NCI-H1930 (cell line): ENCODE measurements at places on chromosomes 16 and 17.

GRCh38 chr16:2086812-2087747, 39.3 kb downstream of the TSC2 start:
- no peak for DNase-seq

- no peak for DNase-seq
Measured at GRCh38 chr16:85422632-85423550, 190.2 kb upstream of the GSE1 start.

- DNase-seq: no peak
Measured at GRCh38 chr16:48911700-48912099, 301.7 kb upstream of the N4BP1 start.

DNA sequence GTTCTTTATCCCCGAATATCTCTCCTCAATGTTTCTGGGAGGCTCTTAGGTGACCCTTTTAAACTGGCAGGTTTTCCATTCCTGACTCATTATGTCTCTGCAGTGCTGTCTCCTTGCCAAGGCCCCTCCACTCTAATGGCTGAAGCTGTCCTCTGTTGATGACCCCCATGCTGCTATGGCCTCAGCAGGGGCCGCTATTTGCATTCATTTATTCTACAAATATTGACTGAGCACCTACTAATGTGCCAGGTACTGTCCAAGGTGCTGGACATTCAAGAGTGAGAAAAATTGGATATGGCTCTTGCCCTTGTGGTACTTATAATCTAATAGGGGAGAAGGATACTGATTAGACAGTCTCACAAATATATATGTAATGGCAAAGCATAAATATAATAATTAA, 55.4 kb downstream of the GP2 start:
- no peak for DNase-seq

DNA sequence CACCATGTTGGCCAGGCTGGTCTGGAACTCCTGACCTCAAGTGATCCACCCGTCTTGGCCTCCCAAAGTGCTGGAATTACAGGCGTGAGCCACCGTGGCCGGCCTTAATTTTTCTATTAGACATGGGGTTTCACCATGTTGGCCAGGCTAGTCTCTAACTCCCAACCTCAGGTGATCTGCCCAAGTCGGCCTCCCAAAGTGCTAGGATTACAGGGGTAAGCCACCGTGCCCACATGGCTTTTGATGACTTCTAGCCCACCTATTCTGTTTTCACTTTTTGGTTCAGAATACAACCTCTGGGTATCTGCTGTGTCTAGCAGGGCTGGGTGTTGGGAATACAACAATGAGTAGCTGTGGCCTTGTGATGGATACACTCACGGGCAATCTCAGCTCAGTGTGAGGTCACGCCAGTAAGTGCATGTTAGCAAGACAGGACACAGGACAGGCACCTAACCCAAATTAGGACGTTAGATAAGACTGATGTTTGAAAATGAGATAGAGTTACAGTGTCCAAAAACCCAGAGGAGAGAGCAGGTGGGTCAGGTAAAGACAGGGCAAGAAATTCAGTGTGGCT, 14.1 kb upstream of the YWHAE start:
- DNase-seq: no peak

DNA sequence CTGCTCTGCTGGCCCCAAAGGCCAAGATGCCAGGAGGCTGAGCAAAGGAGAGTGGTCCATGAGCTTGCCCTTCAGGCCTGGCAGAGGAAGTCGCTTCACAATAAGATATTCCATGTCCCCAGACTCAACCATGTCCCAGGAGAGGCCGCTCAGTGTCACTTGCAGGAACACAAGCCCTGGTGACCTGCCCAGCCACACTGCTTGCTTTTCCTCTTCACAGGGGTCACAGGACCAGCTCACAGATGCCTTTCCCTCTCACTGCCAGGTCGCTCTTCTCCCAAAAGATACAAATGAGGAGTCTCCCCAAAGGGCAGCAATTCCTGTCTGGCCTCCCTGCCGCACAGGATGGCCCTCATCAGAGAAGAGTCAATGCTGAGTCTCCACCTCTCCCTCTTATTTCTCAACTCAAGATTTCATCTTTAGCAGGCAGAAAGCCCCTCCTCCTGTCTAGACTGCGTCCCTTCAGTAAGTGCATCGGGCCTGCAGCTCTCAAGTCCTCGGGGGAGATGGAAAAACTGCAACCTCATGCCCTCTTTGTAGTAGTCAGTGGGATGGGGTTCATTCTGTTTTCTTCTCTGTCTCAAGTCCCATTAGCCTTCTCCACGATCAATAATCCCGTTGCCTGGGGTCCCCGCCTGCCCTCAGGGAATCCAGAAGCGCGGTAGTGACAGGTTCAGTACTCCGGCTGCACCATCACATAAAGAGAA, 5.0 kb downstream of the JUP start:
- no peak for DNase-seq

- DNase-seq: peak; percentile 56
Measured at GRCh38 chr17:35460354-35460851, 11.8 kb upstream of the SLFN13 start.

- no peak for DNase-seq
Measured at GRCh38 chr16:53822936-53823529, 119.1 kb downstream of the FTO start.

- DNase-seq: no peak
Measured at GRCh38 chr17:39742856-39743436, 5.2 kb downstream of the GRB7 start.

- peak; percentile 17 for DNase-seq
Measured at GRCh38 chr17:36072431-36073121, 8.5 kb downstream of the CCL18 start.

DNA sequence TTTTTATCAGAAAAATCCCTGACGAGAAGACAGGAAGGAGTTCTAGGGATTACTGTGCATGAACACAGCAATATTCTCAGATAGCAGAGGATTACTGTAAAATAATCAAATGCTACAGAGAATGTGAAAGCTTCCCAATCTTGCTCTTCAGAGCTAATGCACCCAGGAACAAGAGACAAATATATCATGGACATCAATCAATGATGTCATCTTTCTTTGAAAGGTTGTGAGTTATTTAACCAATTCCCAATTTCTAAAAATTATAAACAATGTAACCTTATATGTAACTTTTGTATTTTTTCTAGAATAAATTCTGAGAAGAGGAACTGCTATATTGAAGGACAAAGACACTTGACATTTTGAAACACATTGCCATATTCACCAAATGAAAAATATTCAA, 46.5 kb downstream of the BRD7 start:
- DNase-seq: no peak

GRCh38 chr16:2091547-2092255, 43.9 kb downstream of the TSC2 start:
- no peak for DNase-seq

DNA sequence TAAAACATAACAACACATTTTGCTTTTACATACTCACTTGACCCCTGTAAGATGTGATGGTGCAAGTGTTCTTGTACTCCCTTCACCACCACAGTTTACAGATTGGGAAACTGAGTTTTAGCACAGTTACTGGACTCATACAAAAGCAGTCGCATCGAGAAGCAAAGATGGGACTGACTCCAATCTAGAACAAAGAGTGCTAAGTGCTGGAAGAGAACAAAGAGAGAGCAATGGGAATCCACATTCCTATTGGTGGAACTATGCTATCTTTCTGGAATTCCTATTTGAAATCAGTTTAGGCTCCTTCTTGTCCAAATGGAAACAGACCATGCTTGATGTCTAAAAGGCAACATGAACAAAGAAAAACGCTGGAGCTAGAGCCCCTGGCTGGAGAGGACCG, 9.1 kb downstream of the TOM1L2 start:
- DNase-seq: no peak

DNA sequence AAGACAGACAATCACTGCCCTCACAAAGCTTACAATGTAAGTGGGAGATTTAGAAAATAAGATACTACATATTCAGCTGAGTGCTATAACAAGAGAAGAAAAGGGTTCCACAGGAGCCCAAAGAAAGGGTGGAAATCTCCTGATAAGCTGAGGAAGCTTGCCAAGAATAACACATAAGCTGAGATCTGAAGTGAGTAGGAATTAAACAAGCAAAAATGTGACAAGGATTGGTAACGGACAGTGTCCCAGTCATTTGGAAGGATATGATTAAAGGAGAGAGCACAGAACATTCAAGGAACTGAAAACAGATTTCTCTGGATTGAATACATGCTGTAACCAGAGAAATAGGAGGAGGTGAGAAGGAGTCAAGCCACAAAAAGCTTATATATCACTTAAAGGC, 13.0 kb downstream of the CDYL2 start:
- DNase-seq: no peak

DNA sequence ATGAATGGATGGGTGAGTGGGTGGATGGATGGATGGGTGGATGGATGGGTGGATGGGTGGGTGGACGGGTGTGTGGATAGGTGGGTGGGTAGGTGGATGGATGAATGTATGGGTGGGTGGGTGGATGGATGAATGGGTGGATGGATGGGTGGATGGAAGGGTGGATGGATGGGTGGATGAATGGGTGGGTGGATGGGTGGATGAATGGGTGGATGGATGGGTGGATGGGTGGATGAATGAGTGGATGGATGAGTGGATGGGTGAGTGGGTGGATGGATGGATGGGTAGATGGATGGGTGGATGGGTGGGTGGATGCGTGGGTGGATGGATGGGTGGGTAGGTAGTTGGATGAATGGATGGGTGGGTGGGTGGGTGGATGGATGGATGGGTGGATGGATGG, 13.2 kb upstream of the ATP2C2 start:
- DNase-seq: no peak

GRCh38 chr17:62823111-62823893, 15.2 kb upstream of the MARCHF10 start:
- DNase-seq: no peak

DNA sequence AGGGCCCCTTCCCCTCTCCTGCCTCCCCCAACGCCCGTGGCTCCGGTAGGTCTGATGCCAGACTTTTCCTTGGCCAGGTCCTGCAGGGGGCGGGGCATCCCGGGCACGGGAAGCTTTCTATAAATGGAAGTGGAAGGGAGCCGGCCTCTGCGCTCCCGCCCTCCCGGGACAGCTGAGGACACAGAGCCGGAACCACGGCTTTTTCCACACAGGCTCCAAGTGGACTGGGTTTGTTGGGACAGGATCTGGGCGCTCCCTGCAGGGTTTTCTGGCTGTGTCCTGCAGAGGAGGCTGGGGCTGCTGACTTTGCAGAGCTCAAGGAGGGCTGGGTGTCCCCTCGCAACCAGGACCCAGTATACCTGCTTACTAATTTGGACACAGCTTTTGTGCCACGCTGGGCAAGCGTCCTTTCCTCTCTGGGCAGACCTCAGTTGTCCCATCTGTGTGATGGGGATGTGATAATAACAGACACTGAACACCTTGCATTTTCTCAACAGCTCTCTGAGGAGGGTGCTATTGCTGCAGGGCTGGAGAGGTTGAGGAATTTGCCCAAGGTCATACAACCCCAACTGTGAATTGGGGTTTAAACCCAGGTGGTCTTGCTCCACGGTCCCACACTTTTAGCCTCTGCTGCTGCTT, 1.8 kb downstream of the TNS4 start:
- DNase-seq: no peak

DNA sequence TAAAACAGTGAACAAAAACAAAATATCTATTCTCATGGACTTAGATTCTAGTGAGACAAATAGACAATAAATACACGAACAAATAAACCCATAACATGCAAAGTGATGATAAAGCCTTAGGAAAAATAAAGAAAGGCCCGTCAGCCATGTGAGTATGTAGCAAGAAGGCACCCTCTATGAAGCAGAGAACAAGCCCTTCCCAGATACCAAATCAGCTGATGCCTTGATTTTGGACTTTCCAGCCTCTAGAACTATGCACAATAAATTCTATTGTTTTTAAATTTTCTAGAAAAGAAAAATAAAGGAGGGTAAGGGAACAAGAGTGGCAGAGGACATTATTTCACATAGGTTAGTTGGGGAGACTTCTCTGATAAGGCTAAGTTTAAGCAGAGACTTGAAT, 40.7 kb upstream of the SMURF2 start:
- no peak for DNase-seq

DNA sequence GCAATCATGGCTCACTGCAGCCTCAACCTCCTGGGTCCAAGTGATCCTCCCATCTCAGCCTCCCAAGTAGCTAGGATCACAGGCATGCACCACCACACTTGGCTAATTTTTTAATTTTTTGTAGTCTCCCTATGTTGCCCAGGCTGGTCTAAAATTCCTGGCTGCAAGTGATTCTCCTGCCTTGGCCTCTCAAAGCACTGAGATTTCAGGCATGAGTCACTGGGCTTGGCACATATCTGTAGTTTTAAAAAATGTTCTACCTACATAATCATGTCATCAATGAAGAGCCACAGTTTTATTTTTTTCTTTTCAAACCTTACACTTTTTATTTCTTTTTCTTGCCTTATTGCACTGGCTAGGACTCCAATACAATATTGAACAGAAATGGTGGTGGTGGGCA, 33.1 kb upstream of the COL1A1 start:
- DNase-seq: no peak

DNA sequence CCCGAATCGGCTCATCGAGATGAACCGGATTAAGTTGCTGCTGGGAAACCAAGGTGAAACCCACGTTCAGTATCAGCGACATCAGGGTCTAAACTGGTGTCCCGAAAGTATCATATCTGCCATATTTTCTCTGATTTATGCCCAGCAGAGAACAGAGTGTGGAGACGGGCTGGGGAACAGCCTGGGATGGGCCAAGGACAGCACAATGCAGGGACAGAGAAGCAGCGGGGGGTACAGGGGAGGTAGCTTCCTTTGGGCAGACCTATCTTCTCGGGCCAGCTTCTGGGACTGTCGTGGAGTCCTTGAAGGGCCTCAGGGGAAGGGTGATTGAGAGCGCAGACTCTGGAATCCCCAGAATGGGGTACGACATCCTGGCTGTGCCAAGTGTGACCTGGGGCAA, 17.5 kb upstream of the MLKL start:
- DNase-seq: no peak

GRCh38 chr17:57487573-57487972, 231.2 kb downstream of the MSI2 start:
- no peak for DNase-seq

DNA sequence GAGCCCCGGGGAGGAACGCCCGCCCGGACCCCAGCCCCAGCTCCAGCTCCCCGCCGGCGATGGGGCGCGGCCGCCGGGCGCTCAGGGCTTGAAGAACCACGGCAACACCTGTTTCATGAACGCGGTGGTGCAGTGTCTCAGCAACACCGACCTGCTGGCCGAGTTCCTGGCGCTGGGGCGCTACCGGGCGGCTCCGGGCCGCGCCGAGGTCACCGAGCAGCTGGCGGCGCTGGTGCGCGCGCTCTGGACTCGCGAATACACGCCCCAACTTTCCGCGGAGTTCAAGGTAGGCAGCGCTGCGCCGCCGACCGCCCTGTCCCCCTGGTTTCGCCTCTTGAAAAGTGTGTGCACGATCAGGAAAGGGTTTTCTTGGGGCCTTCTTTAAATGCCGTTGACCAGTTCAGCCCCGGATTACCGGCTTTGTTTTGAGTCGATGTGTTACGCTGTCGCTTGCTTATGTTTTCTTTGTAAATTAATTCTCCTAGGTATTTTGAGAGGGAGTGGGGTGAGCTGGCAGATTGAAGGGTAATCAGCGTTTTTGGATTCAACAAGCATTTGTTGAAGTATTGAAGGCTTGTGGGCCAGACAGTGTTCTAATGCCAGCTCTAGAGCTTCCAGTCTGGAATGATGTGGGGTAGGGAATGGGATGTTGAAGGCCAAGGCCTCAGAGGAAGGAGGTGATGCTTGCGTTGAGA, 681 bp downstream of the USP43 start:
- DNase-seq: peak; percentile 29
